Activated naive CD4-positive, alpha-beta T cell (primary cell): ENCODE measurements at places on chromosomes 2 and 18.

DNA sequence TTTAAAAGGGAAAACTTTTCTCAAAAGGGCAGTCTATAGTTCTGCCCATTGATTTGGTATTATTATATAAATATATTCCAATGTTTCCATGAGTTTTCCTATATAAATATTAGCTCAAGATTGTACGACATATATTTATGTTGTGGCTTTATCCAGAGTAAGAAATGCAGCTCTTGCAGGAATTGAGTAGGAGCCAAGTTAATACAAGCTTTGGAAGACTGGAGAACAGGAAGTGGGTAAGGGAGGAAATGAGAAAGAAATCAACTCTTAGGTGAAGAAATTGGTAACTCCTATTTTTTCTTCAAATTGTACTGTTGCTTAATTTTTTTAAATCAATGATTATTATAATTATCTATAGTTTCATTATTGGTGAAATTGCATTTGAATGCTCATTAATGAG is 105.4 kb upstream of the FAM117B start:
- no peak for DNase-seq

GRCh38 chr2:6771634-6772611 is 93.8 kb downstream of the CMPK2 start:
- DNase-seq, result no peak

DNA sequence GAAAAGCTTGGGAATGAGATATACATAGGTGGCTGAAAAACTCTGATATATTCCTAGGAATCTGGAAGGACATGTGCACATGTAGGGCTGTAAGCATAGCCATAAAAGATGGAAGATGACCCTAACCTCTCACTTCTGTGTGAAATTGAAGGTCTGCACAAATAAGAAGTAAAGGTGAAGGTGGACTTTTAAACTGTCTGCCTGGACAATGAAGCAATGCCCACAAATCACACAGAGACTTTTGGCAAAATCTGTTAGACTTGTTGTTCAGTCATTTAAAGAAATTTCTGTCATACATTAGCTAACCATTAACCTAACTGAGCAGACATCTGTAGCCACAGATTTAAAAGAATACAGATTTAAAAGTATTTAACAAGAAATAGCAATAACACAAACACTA is 65.3 kb upstream of the CCDC178 start:
- DNase-seq, result no peak

- no peak for DNase-seq
Measured at GRCh38 chr2:237686659-237687136, 59.3 kb downstream of the LRRFIP1 start.

- no peak for DNase-seq
Measured at GRCh38 chr2:234139755-234140154, 89.3 kb downstream of the SPP2 start.

- DNase-seq, result no peak
Measured at GRCh38 chr2:52034706-52035105, 1002.8 kb upstream of the NRXN1 start.

GRCh38 chr18:8668381-8668780 is 37.0 kb upstream of the MTCL1 start:
- no peak for DNase-seq

- peak; percentile 32 for DNase-seq
Measured at GRCh38 chr2:64327510-64328414, 126.2 kb upstream of the LGALSL start.

- no peak for DNase-seq
Measured at GRCh38 chr18:55224086-55224625, 264.9 kb upstream of the CCDC68 start.

- DNase-seq, result peak; percentile 96
Measured at GRCh38 chr18:12948050-12948804, 416 bp downstream of the SEH1L start.

- DNase-seq, result no peak
Measured at GRCh38 chr2:201414099-201415023, 36.9 kb downstream of the TRAK2 start.

GRCh38 chr2:3200420-3200939 is 177.1 kb downstream of the EIPR1 start:
- no peak for DNase-seq

GRCh38 chr2:190514676-190515075 is 19.8 kb downstream of the NEMP2 start:
- no peak for DNase-seq

GRCh38 chr2:64456293-64456692 is 2.3 kb downstream of the LGALSL start:
- DNase-seq, result no peak

GRCh38 chr2:222318712-222319585 is 20.2 kb upstream of the PAX3 start:
- DNase-seq, result no peak

GRCh38 chr2:177983183-177983788 is 89.3 kb downstream of the PDE11A start:
- peak; percentile 0 for DNase-seq

- no peak for DNase-seq
Measured at GRCh38 chr2:181973171-181973783, 12.4 kb upstream of the PPP1R1C start.

DNA sequence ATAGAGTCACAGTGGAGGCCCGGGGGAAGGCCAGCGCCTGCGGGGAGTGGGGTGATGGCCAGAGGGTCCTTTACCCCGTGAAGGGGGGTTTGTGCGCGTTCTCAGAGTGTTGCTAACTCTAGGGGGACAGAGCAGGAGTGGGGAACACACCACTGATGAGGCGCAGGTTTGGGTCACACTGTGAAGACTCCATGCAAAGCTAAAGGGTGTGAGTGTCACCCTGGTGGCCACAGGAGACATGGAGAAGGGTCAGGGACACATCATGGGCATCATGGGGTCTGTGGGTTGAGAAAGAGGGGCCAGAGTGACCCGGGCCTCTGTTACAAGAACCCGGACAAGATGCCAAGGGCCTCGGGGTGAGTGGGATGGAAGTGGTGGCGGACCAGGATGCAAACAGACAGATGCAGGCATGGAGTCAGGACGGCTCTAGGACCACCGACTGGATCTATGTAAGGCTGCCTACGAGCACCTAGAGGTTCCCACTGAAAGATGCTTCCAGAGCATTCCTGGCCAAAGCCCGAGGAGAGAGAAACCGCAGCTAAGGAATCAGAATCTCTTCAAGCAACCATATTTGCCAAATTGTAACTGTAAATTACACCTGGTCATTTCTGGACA is 84.3 kb downstream of the PXDN start:
- DNase-seq, result no peak

DNA sequence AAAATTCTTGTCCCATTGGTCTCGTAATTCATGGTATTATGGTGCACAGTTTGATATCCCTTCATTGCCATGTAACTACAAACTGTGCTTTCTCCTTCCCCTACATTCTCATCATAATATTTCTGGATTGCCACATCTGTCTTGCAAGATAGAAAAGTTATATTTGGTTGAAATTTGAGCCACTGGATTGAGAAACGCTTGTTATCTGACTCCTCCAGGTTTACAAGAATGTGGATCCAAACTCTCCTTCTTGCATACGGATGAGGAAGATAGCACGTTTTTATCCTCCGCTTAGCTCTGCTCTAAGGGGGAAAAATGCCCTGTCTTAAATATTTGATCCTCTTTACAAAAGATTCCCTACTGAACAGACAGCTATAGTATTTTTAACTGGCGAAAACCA is 438.2 kb downstream of the TSN start:
- no peak for DNase-seq

DNA sequence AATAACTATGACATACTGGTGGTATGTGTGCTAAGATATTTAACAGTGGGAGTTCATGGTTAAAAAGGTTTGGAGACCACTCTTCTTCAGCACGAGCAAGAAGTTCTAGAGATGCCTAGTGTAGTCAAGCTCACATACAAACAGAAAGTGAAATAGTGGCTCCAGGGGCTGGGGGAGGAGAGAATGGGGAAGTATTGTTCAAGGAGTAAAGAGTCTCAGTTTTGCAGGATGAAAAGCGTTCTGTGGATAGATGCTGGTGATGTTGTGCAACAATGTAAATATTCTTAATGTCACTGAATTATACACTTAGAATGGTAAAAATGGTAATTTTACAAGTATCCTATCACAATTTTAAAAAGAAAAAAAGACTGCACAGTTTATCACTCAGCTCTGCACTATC is 29.0 kb upstream of the EPAS1 start:
- no peak for DNase-seq

- no peak for DNase-seq
Measured at GRCh38 chr2:36357847-36358659, 2.5 kb downstream of the CRIM1 start.

DNA sequence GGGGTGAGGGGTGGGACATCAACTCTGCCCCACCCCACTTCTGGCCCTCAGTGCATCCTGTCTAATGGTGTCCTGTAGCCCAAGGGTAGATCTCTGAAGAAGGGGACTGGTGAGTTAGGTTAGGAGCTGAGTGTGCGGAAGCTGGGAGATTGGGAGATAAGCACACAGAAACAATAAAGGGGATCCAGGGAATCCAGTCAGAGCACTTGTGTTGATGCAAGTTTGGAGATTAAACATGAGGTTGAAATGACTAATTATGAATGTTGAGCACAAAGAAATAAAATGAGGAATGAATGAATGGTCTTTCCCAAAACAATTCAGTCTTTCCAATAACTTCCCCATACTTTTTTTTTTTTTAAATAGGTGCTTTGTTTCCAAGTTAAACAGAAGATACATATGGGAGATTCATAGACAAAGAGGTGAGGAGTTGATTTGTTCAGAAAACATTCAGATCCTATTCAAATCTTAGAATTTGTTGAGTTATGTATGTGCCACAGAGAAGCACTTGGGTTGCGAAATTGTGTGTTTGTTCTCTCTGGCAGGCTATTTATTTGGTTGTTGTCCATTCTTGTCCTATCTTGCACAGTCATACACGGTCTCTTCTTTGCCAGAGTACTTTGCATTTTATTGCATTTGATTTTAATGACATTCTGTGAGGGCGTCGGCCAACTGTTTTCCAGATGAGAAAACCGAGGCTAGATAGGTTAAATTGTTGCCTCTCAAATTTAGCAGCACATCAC is 31.6 kb upstream of the NABP1 start:
- DNase-seq, result no peak

DNA sequence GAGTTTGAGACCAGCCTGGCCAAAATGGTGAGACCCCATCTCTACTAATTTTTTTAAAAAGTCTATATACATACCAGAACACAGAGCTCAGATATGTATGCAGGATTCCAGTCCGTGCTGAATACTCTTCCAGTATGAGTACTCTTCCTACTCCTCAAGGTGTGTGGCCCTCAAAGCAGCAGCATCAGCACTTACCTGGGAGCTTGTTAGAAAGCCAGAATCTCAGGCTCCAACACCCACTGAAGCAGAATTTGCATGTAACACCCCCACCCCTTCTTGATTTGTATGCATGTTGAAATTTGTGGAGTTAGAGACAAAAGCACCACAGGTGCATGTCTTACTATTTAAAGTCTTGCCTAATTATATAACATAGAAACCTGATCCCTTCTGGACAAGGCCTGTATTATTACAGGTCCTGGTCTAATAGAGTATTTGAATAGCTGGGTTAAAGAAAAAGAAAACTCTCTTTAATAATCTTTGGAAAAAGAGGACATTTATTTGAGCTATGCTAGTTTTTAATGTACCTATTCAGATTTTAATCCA is 50.3 kb upstream of the NFE2L2 start:
- no peak for DNase-seq

GRCh38 chr2:189116087-189116486 is 63.5 kb downstream of the COL5A2 start:
- DNase-seq, result no peak

DNA sequence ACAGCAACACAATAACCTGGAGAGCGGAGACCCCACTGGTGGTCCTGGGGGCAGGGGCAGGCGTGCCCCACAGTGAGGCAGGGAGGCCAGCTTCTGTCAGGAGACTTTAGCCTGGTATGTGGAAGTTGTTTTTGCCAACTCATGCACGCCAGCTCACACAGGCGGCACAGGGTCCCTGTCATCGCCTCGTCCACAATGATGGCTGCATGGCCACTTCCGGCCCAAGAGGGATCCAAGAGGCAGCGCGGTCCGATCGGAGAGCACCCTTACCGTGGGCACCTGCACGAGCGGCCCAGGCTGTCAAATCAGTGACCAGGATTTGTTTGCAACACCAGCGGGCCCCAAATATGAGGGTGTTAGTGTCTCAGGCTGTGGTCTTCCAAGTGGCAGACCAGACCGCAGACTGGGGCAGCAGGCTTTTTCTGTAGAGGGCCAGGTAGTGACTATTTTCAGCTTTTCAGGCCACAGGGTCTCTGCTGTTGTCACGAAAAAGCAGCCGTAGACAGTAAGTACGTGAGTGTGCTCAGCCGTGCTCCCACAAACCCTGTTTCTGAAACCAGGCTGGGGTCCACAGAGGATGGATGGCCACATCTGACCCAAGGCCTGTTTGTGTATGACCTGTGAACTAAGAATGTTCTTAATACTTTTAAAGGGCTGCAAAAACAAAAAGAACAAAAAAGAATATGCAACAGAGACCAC is 21.2 kb downstream of the SNED1 start:
- DNase-seq, result no peak

DNA sequence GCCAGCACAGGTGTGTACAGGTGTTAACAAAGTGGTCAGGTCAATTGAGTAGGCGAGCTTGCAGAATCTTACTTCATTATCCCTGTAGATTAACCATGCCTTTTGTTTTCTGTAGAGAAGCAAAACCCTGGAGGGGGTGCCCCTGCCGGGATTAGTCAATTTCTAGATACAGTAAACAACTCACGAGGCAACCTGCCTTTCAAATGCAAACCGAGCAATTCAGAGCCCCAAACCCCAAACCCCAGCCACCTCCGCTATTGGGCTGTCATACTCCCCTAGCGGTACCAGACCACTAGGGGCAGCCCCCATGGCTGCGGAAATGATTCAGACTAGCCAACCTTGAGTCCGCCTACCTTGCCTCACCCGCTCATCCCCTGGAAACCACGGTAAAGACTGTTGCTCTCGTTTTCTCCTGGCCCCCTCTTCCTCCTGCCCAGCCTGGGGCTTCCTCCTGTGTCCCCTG is 61.4 kb upstream of the KIF5C start:
- no peak for DNase-seq

GRCh38 chr18:66993492-66993891 is 389.6 kb upstream of the CDH19 start:
- no peak for DNase-seq

DNA sequence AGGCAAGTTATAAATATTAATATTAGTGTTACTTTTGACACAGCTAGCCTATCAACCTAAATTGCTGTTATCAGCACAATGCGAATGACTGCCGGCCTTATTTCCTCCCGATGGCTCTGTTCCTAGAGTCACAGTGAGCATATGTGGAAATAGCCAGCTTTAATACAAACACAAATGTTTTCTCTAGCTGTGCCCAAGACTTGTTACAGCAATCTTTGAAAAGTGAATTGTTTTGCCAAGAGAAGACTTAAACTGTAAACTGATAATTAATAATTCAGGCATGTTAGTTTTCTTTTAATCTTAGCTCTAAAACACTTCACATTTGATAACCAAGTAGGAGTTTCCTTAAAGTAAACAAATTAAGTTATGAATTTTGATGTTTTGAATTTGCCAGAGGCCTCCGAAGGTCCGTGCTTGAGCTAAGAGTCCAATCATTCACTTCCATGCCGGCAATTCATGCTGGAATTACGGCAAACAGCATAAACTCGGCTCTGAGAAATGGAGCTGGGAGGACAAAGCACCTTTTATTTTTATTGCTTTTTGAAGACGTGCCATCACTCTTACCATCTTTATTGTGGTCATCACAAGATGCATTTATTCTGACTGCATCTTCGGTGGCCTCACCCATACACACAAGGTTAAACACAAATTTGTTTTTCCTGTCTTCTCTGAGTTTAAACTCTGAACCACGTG is 184.5 kb upstream of the CWC22 start:
- no peak for DNase-seq

- no peak for DNase-seq
Measured at GRCh38 chr2:173623438-173624319, 269.0 kb downstream of the CDCA7 start.
